Gastroesophageal sphincter (tissue), 4 donors: ENCODE measurements at places on chromosomes 16 and 17. TPM values are rescaled to one million over a fixed set of nuclear protein-coding genes. Genes with fewer than 3 reads are reported as not detected.

The GLYR1 gene
- 86.0 TPM for total RNA-seq

The GSG1L gene
- total RNA-seq: not detected

The SPOP gene
- total RNA-seq: 175 TPM

DNA sequence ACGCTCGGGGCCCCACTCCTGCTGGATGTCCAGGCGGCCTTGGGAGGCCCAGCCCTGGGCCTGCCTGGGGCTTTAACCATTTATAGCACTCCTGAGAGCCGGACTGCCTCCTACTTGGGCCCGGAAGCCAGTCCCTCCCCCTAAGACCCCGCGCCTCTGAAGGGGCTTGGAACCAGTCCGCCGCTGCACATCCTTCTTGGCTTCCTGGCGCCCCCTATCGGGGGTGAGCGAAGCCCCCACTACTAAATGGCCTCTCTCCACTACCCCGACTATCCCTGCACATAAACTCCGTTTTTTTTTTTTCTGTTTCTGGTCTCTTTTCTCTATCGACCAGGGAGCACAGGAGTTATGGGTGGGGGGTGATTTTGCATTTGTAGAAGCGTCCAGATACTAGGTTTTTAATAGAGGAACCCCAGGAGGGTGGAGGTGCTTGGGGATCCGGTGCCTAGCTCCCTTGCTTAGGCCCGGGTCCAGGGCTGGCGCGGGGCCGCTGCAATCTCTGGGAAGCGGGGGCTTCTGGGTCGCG, 633 bp upstream of the NOL3 start:
- ATAC-seq: no peak

DNA sequence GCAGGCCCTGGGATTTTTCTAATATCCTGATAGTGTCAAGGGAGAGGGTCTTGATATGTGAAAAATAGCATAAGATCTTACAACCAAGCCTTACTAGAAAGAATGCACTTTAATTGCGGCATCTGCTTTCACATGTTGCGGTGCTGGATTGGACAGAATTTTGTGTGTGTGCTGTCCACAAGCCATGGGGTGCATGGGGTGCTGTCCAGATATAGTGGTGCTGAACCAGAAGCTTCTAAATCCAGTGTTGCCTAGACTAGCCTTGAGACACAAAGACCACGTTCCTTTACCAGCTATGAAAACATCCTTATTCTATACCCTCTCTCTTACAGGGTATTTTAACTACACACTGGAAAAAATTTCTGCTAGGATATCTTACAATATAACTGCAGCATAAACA, 244.0 kb downstream of the TMEM114 start:
- no peak for ATAC-seq

The COQ9 gene
- 78.5 TPM for total RNA-seq

DNA sequence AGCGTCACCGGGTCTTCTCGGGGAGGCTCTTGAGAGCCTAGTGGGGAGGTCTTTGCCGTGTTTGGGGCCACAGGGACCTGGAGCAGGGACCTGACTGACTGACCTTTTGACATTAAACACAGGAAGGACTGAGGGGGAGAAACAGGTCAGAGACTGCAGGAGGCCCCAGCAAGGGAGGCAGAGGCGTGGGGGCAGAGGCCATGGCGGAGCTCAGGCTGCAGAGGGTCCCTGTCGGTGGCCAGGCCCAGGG, 41.6 kb upstream of the GSE1 start:
- no peak for ATAC-seq

DNA sequence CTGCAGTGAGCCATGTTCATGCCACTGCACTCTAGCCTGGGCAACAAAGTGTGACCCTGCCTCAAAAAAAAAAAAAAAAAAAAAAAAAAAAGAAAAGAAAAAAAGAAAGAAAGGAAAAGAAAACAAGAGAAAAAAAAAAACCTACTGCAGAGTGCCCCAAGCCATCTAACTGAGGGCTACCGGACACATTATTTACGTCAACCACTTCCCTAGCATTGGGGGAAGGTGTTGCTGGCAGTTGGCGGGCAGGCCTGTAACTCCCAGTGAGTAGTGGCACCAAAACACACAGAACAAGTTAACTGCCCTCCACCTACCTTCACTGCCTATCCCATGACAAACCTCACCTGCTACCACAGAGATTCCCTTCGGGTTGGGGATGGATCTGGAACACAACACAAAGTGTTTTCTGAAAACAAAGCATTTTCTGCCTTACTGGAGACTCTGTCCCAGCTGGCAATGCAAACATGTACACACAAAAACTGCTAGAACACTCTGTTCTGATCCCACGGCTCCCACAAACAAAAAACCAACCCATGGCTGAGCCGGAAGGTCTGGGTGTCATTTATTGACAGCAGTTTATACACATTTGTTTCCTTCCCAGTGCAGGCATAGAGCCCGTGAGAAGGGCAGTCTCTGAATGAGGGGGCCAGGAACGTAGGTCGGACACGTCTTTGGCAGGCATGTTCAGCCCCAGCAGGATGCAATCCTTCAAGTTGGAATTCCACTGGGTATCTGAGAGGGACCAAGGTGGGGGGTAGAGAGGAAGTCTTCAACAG, 11.0 kb downstream of the PHB1 start:
- no peak for ATAC-seq

The SALL1 gene
- total RNA-seq: not detected

GRCh38 chr16:4011940-4012629, 104.2 kb downstream of the ADCY9 start:
- no peak for ATAC-seq

DNA sequence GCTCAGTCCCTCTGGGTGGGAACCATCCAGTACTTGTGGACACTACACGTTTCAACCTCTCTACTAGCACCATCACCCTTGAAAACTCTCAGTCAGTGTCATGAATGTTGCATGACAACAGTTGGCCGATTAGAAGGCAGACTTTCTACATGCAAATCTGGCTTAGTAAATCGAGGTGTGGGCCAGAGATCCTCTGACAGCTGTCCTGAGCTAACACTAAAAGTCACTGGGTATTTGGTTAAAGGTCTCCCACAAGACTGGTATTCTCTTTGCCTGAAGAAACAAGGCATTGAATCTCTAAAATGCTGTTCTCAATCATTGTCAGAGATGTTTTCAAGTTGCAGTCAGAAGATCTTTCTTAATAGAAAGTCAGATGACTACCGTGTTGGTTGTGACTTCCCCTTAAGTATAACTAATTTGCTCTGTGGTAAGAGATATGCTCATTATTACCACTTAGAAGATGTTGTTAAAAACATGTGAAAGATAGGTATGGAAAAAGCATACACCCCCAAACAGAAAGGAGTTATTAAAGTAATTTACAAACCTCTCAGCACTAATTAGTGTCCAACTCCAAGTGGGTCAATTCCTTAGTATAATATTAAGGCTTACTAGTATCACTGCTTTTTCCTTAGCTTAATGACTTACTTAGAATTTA, 62.3 kb downstream of the WNT3 start:
- no peak for ATAC-seq

DNA sequence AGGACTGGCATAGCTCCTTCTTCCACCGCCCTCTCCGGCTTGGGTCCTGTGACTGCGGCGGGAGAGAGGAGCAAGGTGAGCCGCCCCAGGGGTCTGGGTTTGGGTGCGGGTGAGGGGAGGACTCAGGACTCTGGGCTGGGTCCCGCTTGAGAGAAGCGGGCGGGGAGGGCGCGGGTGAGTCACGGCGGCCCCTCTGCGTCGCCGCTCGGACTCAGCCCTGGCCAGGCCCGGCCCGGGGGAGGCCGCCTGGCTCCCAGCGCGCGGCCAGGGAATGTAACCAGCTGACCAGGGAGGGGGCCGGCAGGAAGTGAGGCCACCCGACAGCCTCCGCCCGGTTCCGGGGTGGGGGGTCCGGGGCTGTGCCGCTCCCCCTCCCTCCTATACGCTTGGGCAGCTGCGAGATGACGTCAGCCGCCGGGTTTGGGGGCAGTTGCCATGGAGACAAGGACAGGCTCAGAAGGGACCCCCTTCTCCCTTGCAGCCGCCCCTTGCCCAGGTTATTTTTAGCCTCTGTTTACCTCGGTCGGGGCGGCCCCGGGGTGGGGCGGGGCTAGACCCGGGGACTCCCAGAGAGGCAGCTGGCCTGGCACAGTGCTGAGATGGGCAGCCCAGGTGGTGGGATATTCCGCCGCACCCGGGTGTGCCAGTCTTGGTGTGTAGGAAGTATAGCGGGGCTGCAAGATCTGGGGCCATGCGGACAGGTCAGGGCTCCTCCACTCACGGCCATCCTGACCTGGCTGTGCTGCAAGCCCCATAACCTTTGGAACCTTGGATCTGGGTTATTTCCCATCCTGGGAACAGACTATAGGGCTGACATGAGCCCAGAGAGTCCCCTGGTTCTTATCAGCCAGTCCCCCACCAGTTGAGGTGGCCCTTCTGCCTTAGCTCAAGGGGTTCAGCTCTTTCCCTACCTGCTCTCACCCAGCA, 1.6 kb downstream of the RIPOR1 start:
- ATAC-seq: peak; percentile 91

The C17orf67 gene
- total RNA-seq: 1.1 TPM

DNA sequence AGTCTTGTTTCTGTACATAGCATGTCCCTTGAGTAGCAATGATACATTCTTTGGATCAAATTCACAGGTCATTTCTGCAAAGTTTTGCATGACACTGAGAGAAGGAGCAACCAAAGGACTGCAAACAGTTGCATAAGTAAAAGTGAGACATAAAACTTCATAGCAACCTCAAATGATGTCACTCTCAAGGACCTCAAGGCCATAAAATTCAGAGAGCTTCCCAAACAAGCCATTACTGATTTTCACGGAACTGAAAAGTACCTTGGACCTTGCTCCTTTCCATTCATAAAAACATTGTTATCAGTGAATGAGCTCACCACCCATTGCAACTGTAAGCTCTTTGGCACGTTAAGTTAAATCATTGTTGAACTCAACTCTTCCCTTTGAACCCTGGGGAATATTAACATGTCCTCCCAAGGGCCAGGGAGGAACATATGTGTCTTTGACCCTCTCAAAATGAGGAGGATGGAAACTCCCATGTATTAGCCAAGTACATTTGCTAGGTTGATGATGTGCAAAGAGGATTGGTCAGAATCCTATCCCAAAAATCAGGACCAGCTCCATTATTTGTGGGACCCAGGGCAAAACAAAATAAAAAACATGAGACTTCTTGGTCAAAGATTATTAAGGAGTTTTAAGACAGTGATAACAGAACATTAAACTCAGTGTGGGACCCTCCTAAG, 275.0 kb upstream of the DYNLRB2 start:
- no peak for ATAC-seq

The CLDN7 gene
- 4.7 TPM for total RNA-seq

The NOTUM gene
- total RNA-seq: not detected

The RCVRN gene
- total RNA-seq: not detected

- ATAC-seq: no peak
Measured at GRCh38 chr17:2051061-2051932, 3.6 kb upstream of the HIC1 start.

The CIITA gene
- total RNA-seq: 9.7 TPM

The PRSS8 gene
- not detected for total RNA-seq

GRCh38 chr17:77449908-77450741, 309.4 kb downstream of the SEC14L1 start:
- peak; percentile 48 for ATAC-seq

DNA sequence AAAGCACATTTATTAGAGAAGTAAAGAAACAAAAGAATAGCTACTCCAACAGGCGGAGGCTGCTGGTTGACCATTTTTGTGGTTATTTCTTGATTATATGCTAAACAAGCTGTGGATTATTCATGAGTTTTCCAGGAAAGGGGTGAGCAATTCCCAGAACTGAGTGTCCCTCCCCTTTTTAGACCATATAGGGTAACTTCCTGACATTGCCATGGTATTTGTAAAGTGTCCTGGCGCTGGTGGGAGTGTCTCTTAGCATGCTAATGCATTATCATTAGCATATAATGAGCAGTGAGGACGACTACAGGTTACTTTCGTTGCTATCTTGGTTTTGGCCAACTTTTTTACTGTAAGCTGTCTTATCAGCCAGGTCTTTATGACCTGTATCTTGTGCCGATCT, 12.2 kb upstream of the HS3ST4 start:
- no peak for ATAC-seq

The SOCS1 gene
- 5.3 TPM for total RNA-seq

The CCL1 gene
- not detected for total RNA-seq

The GLG1 gene
- total RNA-seq: 121 TPM

DNA sequence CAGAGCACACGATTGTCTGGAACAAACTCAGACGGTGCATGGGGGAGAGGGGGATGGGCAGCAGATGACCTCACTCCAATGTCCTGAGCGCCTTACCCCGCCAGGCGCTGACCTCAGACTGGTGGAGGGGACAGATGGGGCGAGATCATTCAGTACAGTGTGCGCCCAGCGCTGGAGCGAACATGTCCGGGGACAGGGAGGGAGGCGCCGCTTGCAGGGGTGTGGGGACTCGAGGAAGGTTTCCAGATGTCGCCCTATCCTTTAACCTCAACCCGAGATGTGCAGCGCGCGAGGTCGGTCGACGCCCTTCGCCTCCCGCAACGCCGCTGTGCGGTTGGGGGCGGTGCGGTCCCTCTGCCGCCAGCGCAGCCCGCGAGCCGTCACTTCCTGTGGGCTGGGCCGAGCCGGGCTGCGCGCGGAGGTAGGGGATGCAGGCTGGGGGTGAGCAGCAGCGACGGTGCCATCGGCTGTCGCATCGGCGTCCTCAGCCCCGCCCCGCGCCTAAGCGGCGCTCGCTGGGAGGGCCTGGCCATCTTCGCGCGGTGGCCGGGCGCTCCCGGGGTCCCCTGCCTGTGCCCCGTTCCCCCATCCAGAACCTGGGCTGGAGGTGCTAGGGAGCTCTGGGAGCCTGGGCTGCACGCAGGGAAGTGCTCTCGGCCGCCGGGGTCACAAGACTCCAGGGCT, 5.3 kb upstream of the CDR2L start:
- ATAC-seq: peak; percentile 92

GRCh38 chr16:12265108-12265507, 288.6 kb downstream of the SNX29 start:
- ATAC-seq: no peak

The HAS3 gene
- total RNA-seq: 1.4 TPM

- no peak for ATAC-seq
Measured at GRCh38 chr16:9126609-9127008, 35.2 kb downstream of the HAPSTR1 start.
